ENCODE measurements at places on chromosomes 13 and 19.

GRCh38 chr19:57002710-57003109, 117.1 kb upstream of the USP29 start:
- DNase-seq: no peak

- no peak for DNase-seq
Observed at GRCh38 chr13:78786459-78786858, 127.5 kb upstream of the OBI1 start.

- DNase-seq: no peak
Observed at GRCh38 chr13:86000546-86000945, 201.3 kb upstream of the SLITRK6 start.

DNA sequence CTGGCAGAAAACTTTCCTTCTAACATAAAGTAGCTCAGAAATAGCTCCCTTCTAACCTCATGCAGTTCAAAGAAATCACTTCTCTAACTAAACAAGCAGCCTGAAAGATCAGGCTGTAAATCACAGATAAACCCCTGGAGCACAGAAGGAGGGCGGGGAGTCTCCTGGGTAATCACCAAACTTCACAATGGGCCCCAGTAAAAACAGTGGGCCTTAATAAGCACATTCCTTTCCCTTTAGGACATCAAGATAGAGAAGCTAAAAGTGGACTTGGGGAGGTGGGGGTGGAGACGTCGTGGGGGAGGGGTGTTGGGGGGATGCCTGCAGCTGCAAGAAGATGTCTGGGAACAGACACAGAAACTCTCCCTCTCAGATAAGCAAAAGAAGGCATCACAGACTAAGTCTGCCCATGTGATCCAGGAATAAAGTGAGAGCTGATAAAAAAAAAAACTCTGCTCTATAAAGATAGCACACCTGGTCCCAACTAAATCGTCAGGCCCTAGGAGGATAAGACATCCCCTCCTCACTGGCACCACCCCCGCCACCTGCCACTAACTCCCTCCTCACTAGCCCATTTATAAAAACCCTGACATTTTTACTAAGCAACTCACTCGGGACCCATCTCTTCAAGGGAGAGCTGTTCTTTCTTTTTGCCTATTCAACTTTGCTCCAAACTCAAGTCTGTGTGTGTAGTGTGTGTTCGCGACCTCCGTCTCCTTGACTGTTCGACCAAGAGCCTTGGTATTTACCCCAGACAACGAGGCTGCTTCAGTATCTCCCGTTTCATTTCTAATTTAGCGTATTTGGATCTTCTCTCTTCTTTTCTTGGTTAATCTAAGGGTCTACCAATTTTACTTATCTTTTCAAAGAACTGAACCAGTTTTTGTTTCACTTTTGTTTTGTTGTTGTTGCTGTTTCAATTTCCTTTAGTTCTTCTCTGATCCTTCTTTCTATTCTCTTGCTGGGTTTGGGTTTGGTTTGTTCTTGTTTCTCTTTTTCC, 31.7 kb downstream of the DNAJC15 start:
- peak; percentile 29 for DNase-seq

- DNase-seq: peak; percentile 65
Observed at GRCh38 chr19:53132141-53132991, at the start of gene ZNF415. TSS of gene ZNF415 (minus strand) at chr19:53132910. CDS start at chr19:53122676, 10,234 bp downstream.

GRCh38 chr13:108166078-108166477, 49.3 kb downstream of the LIG4 start:
- DNase-seq: no peak

DNA sequence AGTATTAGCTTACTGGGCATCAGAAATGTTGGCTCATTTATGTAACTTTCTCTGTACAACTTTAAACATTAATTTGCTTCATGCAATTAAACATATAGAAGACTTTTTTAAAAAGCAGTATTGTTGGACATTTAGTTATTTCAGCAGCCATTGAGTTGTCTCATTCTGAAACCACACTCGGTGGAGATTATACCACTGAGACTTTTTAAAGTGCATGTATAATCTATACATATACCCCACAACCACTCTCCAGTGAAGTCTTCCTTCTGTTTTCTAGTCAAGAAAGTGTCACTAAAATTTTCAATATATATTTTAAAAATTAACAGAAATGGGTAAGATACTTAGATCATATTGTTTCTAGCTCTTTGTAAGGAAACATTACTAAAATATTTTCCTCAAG, 15.5 kb downstream of the SETDB2 start:
- no peak for DNase-seq

DNA sequence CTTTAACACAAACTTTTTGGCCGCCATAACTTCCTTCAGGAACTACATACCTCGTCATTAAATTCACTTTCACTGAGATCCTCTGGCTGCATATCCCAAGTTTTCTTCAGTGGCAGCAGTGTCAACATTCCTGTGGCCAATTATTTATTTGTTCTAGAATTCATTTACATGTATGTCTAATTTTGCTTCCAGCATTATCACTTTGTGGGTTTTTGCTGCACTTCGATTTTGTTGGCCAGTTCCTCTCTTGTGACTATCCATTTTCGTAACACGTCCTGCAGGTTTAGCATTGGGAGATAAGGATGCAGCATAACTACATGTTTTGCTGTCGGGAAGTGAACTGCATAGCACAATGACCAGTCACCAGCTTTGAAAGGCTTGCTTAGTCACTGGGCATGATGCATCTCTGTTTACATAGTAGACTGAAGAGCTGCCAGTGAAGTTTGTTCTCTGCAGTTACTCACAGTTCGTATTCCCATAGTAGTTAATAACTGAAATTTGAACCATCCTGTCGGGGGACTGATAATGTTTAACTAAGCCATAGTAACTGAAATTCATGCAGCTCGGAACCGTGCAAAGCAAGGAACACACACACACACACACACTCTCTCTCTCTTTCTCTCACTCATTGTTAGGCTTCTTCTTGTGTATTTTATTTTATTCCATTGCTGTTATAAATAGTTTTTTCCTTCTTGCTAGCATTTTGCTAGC, 28.3 kb downstream of the ZNF507 start:
- DNase-seq: no peak

GRCh38 chr13:99974939-99975561, 3.5 kb upstream of the ZIC5 start:
- no peak for DNase-seq

DNA sequence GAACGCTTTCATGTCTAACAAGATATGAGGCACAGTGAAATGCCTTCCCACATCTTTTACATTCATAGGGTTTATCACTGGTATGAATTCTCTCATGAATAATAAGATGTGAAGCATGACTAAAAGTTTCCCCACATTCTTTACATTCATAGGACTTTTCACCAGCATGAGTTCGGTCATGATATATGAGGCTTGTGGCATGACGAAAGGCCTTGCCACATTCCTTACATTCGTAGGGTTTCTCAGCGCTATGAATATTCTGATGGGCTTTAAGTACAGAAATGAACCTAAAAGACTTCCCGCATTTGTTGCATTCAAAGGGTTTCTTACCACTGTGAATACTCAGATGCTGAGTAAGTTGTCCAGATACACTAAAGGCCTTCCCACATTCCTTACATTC, 21.3 kb downstream of the ZNF607 start:
- no peak for DNase-seq

DNA sequence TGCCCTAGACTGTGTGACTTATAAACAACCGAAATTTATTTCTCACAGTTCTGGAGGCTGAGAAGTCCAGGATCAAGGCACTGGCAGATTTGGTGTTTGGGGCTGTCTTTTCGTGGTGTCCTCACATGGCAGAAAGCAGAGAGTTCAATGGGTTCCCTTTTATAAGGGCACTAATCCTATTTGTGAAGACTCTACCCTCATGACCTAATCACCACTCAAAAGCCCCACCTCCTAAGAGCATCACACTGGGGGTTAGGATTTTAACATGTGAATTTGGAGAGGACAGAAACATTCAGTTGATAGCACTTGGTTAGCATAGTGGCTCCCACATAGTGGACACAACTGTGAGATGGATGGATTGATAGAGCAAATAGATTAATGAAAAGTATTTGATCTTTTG, 21.5 kb upstream of the GPR18 start:
- DNase-seq: no peak

GRCh38 chr13:84439108-84439507, 556.8 kb upstream of the SLITRK1 start:
- no peak for DNase-seq

DNA sequence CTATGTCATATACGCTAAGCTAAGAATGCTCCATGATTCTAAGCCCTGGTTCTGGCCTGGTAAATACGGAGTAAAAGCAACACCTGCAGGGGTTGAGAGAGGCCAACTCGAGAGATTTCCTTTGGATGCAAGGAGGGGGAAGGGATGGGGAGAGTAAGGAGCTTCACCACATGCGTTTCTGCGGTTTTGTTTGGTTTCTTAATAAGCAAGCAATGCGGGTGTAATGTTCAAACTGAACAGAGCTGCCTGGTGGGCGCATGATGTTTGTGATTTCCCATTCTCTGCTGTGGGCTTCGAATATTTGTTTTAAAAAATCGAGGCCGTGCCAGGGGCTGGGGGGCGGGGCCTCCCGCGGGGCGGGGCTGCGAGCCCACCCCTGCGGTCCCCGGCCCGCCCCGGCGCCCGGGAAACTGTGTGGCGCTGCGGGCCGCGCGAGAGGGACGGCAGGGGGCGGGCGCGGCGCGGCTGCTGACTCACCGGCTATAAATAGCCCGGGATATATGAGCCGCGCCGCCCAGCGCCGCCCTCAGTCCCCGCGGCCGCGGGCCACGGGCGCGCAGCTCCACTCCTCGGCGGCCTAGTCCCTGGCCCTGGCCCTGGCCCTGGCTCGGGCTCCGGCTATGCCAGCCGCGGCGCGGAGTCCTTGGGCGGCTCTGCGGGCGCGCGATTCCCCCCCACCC, 5.1 kb downstream of the BBC3 start:
- peak; percentile 94 for DNase-seq

DNA sequence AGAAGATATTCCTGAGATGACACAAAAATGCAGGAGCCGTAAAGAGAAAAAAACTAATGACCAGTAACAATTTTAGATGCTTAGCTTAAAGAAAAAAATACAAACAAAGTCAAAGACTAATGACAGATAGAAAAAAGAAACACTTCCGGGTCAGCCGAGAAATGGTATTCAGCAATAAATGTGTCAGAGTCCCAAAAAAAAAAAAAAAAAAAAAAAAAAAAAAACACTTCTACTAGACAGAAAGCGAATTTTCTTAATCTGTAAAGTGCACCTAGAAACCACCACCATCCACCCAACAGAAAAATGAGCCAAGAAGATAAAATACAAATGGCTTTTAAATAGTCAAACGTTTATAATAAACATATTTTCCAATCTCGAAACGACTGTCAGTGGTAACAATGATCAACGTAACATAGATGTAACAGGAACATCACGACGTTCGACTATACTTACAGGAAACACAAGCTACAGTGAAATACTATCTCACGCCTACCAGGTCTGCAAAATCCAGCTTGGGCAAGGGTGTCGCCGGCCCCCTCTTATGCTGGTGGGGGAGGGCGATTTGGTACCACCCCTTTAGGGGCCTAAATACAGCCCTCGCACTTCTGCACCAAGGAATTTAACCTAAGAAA, 10.6 kb downstream of the ABHD17A start:
- peak; percentile 41 for DNase-seq

DNA sequence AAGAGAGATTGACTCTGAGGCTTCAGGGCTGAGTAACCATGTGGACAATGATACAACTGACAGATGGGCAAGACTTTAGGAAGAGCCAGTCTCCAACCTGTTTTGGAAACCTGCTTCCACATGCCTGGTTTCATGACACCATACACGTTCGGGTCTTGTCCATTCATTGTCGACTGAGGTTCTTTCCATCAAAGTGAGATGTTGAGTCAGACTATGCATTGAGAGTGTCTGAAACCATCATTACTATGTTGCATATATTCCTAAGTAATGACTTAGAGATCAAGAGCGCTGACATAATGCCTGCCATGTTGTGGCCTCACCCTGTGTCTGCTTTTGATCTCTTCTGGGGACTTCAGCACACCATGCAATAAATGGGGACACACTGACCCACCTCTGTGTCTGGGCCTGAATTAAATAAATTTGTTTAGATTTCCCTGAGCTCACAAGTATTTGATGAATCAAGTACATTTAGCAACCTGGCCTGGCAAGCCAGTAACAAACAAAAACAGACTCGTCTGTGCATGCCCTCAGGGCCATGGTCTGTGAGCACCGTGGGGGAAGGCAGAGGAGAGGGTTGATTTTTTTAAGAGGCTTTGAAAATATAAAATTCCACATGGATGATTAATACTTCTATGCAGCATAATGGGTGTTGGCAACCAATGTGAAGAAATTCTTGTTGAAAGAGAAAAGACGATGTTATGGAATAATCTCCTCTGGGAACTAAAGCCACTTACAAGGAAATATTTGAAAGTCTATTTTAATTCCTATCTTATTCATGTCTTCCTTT, 49.9 kb upstream of the UBAC2 start:
- no peak for DNase-seq

DNA sequence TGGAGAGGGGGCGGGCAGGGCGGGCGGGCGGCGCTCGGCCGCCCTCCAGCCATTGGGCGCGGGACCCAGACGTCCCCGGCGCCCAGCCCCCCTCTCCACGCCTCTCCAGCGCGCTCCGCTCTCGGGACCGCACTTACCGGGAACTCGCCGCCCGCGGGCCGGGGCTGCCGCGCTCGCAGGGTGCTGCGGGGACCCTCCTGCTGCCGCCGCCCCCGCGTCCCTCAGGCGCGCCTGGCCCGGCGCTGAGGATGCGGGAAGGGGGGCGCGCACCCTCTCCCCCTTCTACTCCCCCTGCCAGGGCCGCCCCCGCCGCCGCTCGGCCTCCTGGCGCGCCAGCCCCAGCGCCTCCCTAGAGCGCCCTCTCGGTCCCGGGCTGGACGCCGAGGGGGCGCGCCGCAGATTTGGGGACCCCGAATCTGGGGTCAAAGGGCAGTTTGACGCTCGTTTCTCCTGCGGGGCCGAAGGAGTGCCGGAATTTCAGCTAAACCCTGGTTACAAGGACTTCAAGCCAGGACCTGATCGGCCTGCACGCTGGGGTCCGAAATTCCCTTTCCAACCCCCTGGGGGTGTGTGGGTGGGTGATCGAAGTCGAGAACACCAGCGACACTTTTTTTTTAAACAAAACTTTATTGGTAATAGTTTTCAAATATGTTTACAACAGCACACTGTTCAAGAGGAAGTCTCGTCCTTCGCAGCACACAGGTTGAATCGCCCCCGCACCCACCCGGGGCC, 696 bp upstream of the SAMD1 start:
- DNase-seq: peak; percentile 65

DNA sequence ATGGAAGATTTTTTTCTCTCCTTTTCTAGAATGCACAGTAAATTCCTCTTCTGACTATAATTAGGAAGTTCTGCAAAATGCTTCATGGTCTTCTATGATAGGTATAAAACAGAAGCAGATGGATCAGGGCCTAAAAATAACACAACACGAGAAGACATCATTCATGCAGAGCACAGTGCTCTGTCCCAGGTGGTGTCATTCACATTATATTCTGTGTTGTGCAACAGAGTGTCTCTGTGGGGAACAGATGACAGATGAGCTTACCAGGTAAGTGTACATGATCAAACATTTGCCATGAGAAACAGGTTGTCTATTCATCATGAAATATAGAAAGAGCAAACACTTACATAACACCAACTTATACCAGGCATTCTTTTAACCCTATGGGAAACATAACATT, 288.3 kb downstream of the KCTD12 start:
- no peak for DNase-seq

- peak; percentile 39 for DNase-seq
Observed at GRCh38 chr19:38557205-38557799, 60.5 kb downstream of the MAP4K1 start.
